ENCODE measurements at places on chromosomes 5 and 9.

- DNase-seq: peak; percentile 90
Measured at GRCh38 chr5:33834334-33834733, 57.5 kb downstream of the ADAMTS12 start.

- DNase-seq: no peak
Measured at GRCh38 chr9:7121055-7121454, 363.3 kb downstream of the KDM4C start.

GRCh38 chr5:82664732-82665131, 386.6 kb upstream of the RPS23 start:
- no peak for DNase-seq

- DNase-seq: peak; percentile 45
Measured at GRCh38 chr9:111566234-111566633, 33.2 kb downstream of the PTGR1 start.

DNA sequence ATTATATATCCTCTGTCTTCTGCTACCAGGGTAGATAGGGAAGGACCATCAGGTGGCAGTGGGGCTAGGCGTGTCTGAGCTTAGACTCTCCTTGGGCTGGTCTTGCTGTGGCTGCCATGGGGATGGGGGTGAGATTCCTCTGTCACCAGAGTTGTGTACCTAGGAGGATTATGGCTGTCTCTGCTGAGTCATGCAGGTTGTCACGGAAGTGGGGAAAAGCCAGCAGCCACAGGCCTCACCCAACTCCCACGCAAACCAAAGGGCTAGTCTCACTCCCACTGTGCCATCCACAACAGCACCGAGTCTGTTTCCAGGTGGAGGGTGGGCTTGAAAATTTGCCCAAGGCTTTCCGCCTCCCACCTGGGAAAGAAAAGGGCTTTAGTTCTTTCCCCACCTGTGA, 476.1 kb downstream of the CYLC2 start:
- no peak for DNase-seq

GRCh38 chr5:117160391-117160790, 585.8 kb upstream of the SEMA6A start:
- DNase-seq: no peak

DNA sequence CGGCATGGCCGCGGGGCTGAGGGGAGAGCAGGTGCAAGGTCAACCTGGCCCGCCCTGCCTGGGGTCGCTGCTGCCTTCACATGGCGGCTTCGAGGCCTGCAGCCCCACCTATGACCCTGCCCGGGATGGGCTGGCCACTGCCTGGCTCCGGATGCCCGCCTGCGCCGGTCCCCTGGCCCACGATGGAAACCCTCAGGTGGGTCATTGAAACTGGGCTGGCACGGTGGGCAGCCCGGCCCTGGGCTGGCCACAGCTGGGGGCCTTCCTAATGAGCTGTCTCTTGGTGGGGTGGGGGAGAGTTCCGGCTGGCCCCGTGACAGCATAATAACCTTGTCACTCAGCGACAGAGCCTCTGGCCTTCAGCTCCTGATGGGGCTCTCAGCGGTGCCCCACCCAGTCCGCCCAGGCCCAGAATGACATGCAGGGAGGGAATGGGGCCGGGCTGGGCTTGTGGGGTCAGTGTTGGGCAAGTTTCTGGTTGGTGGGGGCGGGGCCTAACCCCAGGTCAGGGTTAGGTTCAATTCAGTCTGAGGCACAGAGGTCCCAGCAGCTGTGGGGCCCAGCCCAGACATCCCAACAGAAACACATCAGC, at the start of gene CCDC187:
TSS of gene CCDC187 (minus strand) at position 270 of the 592 bp plus-strand sequence. CDS start at position 6, 264 bp downstream.
- DNase-seq: no peak

DNA sequence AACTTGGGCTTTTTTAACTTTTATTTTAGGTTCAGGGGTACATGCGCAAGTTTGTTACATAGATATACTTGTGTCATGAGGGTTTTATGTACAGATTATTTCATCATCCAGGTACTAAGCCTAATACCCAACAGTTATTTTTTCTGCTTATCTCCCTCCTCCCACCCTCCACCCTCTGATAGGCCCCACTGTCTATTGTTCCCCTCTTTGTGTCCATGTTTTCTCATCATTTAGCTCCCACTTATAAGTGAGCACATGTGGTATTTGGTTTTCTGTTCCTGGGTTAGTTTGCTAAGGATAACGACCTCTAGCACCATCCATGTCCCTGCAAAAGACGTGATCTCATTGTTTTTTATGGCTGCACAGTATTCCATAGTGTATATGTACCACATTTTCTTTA, 172.1 kb downstream of the SNCAIP start:
- DNase-seq: no peak

GRCh38 chr5:8436924-8437323, 568.0 kb downstream of the MTRR start:
- no peak for DNase-seq

DNA sequence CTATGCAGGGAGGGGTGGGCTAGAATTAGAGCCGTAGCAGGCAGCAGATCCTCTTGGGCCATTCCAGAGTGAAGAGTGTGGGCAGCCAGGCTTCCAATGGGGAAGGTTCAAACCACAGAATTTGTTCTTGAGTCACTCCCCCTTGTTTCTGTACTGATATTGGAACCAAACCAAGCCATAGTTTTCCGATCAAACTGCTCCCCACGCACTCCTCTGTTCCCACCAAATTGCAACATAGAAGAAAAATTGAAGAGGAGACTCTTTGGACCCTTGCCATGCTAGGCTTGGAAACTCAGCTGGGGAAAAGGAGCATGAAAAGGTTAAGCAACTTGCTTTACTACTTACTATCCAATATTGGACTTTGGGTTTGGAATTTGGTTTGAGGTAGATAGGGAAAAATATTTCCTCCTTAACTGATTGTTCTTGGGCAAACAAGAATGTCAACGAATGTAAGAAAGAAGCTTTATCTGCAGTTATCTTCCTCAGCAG, 165.8 kb upstream of the NR3C1 start:
- peak; percentile 92 for DNase-seq

GRCh38 chr5:168136340-168136739, 155.1 kb upstream of the WWC1 start:
- no peak for DNase-seq

DNA sequence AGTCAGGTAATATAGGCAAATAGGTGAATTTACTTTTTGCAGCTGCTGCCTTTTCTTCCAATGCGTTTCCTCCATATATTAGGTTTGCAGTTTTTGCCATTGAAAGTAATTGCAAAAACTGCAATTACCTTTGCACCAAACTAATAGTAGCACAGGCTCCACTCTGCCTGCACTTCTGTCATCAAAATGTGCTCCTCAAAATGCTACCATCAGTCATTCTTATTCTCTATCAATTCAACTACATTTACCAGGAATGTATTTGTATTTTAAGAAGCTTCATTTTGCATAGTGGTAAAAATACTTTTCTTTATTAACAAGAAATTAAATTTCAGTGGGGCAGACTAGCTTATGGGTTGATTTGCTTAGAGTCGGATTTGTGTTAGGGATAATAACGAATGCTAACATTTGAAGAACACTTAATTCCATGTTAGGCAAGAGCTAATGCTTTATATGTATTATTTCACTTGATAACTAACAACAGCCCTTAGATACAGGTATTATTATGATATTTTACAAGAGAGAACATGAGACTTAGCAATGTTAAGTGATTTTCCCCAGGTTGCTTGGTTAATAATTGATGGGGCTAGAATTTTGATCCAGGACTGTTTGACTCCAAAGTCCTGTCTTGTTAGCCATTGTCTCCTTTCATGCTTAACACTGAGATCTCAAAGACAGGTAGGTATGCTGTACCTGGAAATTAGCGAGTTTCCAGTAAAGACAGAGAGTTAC, 300.4 kb downstream of the MAN2A1 start:
- no peak for DNase-seq

All from cardiac fibroblast (primary cell).